ENCODE measurements at places on chromosomes 12 and 14.

GRCh38 chr14:42563313-42563712 lies 956.6 kb downstream of the LRFN5 start:
- DNase-seq: no peak

DNA sequence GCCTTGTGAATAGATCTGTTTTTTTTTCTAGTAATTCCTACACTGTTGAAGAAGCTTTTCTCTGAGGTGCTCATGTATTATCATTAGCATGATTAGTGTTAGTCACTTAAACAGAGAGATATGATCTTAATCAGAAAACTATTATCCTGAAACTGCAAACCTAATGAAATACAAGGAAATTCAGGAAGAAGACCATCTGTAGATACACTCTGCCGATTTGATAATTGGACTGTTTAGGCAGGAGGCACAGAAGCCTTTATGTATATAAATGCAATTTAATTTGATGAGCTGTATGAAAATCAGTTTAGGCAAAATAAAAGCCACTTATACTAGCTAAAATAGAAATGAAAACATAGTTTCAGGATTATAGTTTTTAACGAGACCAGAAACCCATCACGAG lies 23.3 kb downstream of the PDZRN4 start:
- DNase-seq: no peak

DNA sequence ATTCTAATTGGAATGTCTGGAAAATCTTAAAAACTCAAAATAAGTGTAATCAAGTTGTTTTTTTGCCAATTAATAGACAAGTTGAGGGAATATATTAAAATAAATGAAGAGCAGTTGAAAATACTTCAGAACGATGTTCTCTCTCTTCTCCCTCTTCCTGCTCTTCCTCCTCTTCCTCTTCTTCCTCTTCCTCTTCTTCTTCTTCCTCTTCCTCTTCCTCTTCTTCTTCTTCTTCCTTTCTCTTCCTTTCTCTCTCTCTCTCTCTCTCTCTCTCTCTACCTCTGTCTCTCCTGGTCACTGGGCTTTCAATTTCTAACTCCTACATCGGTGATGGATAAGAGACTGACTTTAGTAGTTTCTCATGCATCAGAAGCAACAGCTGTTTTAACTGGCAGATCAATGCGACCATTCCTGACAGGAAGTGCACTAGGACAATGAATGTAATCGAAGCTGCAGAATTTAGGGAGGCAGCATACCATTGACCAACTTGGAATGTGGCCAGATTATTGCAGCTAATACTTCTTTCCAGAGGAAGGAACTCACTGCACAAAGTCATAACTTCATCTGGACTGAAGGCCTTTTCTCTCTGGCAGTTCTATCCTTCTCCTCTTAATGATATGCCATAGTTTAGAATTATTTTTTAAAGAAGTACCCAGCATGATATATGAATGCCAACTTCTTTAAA lies 13.8 kb upstream of the TMTC2 start:
- no peak for DNase-seq

DNA sequence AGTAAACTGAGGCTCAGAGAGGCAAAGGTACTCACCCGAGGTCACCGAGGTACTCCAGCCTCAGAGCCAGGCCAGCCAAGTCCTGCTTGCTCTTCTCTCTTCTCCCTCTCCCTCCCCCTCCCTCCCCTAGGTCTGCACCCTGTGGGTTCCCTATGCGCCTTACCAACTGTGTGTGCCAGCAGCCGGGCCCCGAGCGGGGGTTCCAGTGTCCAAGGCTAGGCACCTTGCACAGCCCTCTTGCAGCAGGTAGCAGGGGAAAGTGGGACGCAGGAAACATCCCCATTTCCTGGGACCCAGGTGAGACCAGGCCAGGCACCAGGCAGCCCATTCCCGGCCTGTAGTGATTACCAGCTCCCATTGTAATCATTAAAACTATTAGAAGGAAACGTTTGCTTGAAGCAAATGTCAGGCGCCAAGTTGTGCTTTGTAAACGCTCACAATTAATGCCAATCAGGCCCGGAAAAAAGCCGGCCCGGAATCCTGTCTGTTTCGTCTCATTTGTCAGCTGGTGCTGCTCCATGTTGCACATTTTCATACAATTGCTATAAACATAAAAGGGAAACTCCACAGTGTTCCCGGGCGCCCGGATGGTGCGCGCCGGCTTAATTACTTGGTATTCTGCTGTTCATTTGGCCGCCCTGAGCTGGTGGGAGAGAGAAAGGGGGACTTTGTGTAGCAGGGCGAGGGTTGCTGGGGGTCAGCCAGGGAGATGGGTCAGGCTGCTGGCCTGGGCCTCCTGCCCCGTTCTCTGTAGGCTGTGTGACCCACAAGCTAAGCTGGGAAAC lies 11.9 kb downstream of the FAM222A start:
- no peak for DNase-seq

DNA sequence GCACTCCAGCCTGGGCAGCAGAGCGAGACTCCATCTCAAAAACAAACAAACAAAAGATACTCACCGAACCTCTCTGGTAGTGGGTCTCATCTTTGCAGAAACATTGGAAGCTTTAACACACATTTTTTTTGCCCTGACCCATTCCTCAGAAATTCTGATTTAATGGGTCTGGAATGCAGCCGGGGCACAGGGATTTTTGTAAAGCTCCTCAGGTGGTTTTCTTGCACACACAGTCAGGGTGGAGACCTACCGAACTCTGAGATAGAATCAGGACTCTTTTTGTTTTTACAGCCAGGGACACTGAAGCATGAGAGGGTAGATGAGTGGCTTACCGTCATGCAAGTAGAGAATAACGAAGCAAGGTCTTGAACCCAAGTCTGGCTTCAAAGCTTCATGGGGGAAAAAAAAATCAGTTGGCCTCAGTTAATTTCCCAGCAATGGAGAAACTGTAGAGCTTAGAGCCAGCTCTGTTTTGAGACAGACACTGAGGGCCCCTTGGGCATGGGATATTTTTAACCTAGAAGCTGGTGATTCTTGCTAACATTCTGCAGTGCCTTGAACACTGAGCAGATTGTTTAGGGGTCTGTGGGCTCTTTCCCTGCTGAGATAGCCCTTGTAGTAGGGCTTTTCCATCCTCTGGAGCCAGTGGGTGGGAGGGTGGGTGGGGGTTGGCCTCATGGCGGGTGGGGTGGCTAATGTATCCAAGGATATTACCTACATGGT lies 4.8 kb downstream of the RNU4-2 start:
- DNase-seq: no peak

GRCh38 chr12:131755305-131756113 lies 44.6 kb downstream of the SFSWAP start:
- DNase-seq: no peak

DNA sequence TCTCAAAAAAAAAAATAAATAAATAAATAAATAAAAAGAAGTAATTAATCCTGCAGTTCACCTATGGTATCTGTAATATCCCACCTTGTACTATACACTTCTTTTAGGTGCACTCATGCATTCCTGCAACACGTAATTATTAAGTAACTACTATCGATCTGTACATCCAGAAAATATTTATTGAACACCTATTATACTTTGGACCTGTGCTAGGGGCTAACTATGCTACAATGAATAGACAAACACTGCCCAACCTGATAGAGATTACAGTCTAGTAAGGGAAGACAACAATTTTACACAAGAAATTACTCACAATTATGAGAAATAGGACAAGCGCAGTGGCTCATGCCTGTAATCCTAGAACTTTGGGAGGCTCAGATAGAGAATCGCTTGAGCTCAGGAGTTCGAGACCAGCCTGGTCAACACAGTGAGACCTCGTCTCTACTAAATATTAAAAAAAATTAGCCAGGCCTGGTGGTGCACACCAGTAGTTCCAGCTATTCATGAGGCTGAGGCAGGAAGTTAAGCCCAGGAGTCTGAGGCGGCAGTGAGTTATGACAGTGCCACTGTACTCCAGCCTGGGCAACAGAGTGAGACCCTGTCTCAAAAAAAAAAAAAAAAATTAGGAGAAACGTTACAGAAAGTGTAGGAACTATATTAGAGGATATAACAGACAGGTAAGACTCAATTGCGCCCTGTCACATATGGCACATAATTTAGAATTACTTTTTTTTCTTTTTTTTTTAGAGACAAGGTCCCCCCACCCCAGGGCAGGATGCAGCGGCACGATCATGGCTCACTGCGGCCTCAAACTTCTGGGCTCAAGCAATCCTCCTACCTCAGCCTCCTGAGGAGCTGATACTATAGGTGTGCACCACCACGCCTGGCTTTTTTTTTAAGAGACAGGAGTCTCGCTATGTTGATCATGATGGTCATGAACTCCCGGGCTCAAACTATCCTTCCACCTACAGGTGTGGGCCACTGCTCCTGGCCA lies 1.2 kb downstream of the NRDE2 start:
- no peak for DNase-seq

DNA sequence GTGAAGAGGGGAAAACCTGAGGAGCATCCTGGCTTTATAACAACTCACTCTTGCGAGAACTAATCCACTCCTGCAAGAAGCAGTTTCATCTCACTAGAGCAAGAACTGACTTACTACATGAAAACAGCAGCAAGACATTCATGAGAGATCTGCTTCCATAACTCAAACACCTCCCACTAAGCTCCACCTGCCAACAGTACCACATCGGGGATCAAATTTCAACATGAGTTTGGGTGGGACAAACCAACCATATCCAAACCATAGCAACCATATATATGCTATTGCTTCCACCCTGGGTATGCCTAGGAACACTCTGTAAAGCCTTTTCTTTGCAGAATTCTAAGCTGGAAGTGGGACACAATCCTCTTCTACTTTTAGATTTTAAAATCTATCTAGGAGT lies 13.9 kb upstream of the AVPR1A start:
- no peak for DNase-seq

DNA sequence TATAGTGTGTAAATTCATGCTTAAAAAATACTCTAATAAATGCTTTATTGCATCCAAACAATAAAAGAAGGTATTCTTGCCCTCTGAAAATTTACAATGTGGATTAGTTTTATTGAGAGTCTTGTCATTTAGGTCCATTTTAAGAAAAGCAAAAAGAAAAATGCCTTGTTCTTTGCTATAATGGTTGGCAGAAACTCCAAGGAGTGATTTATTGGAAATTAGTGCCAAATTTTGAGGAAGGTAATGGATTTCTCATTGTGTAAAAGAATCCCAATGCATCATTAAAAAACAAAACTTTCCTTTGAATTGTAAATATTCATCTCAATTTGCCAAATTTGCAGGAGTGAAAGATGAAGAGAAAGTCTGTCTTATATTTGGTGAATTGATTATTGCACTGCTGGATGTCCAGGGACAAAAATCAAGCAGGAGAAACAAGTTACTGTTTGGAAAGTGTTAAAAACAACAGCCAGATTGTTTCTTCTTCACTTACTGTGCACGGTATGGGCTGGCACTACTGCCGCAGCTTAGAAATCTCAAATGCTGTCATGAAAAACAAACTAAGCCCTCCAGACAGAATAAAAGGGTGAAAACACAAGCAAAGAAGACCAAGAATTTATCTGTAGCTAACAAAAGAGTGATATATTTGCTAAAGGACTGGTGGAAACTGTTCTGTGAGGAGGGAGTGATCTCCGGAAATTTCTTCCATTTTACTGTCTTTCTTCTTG lies 511.7 kb downstream of the TMTC2 start:
- DNase-seq: no peak

DNA sequence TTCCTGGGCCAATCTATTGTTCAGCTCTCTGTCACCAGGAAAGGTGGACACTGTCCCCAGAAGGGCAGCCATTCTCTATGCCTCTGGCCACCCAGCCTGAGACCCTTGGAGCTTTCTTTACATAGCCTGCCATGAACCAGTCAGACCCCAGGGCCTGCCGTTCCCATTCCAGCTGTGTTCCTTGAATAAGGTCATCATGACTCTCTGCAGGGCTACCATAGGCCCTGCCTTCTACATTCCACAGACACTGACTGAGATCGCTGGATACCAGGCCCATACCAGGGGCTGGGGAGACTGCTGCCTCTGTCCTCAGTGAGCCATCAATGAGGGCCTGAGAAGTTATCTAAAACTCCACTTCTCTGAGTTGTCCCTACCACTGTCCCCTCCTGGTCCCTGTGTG lies 75.5 kb downstream of the SYNE3 start:
- DNase-seq: no peak

- DNase-seq: no peak
Measured at GRCh38 chr14:88303041-88303440, 20.0 kb downstream of the KCNK10 start.

DNA sequence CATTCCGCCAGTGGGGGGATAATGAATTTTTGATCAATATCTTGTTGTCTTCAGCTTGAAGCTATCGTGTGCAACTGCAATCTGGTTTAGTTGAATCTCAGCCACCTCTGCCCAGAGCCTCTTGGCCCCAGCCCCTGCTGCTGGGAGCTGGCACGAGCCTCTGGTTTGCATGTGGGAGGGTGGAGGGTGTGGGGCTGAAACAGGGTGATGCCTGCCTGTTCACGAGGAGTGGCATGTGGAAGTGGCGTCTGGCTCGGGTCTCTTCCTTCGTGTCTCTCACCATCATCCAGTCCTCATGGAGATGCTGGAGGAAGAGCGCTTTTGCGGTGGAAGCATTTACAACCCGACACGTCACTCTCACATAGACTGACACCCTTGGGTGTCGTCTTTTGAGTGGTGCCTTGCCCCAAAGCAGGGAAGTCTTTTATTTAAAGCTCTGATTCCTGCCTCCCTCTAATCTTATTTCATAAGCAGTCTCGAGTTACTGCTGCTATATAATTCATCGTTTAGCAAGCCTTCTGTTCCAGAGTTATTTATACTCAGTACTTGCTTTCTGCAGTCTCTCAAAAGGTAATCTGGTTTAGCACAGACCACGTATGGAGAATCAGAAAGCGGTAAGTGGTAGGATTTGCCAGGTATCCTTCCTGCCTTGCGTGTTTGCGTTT lies 64.5 kb downstream of the AACS start:
- no peak for DNase-seq

GRCh38 chr12:54161481-54162437 lies 27.0 kb downstream of the SMUG1 start:
- DNase-seq: no peak

DNA sequence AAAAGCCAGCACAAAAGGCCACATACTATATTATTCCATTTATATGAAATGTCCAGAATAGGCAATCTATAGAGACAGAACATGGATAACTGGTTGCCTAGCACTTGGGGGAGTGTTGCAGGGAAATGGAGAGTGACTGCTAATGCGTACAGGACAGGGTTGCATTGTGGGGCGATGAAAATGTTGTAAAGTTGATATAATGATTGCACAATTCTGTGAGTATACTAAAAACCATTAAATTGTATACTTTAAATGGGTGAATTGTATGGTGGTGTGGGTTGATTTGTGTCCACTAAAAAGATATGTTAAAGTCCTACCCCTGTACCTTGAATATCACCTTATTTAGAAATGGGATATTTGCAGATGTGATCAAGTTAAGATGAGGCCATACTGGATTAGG lies 7.0 kb upstream of the CAPRIN2 start:
- DNase-seq: no peak

- no peak for DNase-seq
Measured at GRCh38 chr12:115922952-115923564, 354.4 kb downstream of the MED13L start.

- no peak for DNase-seq
Measured at GRCh38 chr12:20101046-20101445, 267.3 kb upstream of the PDE3A start.

GRCh38 chr14:47778631-47779030 lies 103.2 kb upstream of the MDGA2 start:
- no peak for DNase-seq
